Right renal cortex interstitium (tissue), 3 donors: ENCODE measurements at places on chromosomes 13 and 19. TPM values are rescaled to one million over a fixed set of nuclear protein-coding genes. Genes with fewer than 3 reads are reported as not detected.

DNA sequence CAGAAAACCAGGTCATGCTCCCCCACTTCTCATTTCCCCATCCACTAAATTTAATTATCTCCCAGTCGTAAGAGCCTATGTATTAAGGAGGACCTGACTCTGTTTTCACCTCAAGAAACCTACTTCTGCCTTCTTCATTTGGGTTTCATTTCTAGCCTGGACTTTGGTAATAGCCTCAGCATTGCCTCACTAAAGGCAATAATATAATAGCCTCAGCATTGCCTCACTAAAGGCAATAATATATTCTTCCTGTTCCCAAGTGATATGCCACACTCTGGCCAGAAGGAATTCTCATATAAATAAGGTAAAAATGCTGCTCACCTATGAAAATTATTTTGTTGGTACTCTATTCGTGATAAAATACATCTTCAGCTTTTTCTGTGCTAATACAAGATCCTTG, 993.9 kb downstream of the EFNB2 start:
- DNase-seq: no peak

The RNF17 gene
- polyA plus RNA-seq: not detected

GRCh38 chr19:51497666-51498065, 3.9 kb downstream of the SIGLEC12 start:
- no peak for DNase-seq

GRCh38 chr19:48598996-48599700, 7.4 kb upstream of the SPACA4 start:
- no peak for DNase-seq

GRCh38 chr19:16416991-16417390, 54.8 kb downstream of the EPS15L1 start:
- no peak for DNase-seq

The DNAJC15 gene
- 31.3 TPM for polyA plus RNA-seq
